Smooth muscle cell of trachea (primary cell): ENCODE measurements at places on chromosomes 6 and 20. TPM values are rescaled to one million over a fixed set of nuclear protein-coding genes. Genes with fewer than 3 reads are reported as not detected.

The GRIK2 gene
- 0.58 TPM in 1 of 2 replicates, not detected in the other for total RNA-seq

The HLA-DRA gene
- 0.15 and 0.17 TPM in 2 replicates for total RNA-seq

The PLG gene
- not detected in 2 replicates for total RNA-seq

The LGSN gene
- under 0.01 TPM in 1 of 2 replicates, not detected in the other for total RNA-seq

The ZBTB22 gene
- total RNA-seq: 18.0 and 25.8 TPM in 2 replicates

The THBS2 gene
- 141 and 254 TPM in 2 replicates for total RNA-seq

The PXMP4 gene
- total RNA-seq: 7.6 and 9.1 TPM in 2 replicates

The HTR1B gene
- total RNA-seq: 0.15 and 0.17 TPM in 2 replicates

The INSM1 gene
- not detected in 2 replicates for total RNA-seq

The CCM2L gene
- not detected in 2 replicates for total RNA-seq

The METTL24 gene
- 0.33 and 0.44 TPM in 2 replicates for total RNA-seq

The EPPIN gene
- not detected in 2 replicates for total RNA-seq

The ZC2HC1B gene
- total RNA-seq: not detected in 2 replicates

The MTFR2 gene
- 0.66 and 2.9 TPM in 2 replicates for total RNA-seq
